ENCODE measurements at places on chromosomes 7 and 10. TPM values are rescaled to one million over a fixed set of nuclear protein-coding genes. Genes with fewer than 3 reads are reported as not detected.

Gene MBL2
- total RNA-seq = not detected

Gene SSBP1
- total RNA-seq = 88.9 TPM

Gene CDHR1
- total RNA-seq = 9.3 TPM

Gene NODAL
- total RNA-seq = 1.00 TPM

Gene ELFN1
- total RNA-seq = 6.5 TPM

Gene AS3MT
- 5.8 TPM for total RNA-seq

Gene DKK1
- total RNA-seq = 2.0 TPM

Gene HOXA9
- total RNA-seq = not detected

Gene WASL
- 34.0 TPM for total RNA-seq

Gene SLC26A5
- 0.18 TPM for total RNA-seq

Gene SOSTDC1
- 2.4 TPM for total RNA-seq

Gene FXYD4
- total RNA-seq = not detected

Gene TSPAN15
- 15.1 TPM for total RNA-seq
